Vagina (tissue), 2 donors: ENCODE measurements at places on chromosomes 2 and 18.

DNA sequence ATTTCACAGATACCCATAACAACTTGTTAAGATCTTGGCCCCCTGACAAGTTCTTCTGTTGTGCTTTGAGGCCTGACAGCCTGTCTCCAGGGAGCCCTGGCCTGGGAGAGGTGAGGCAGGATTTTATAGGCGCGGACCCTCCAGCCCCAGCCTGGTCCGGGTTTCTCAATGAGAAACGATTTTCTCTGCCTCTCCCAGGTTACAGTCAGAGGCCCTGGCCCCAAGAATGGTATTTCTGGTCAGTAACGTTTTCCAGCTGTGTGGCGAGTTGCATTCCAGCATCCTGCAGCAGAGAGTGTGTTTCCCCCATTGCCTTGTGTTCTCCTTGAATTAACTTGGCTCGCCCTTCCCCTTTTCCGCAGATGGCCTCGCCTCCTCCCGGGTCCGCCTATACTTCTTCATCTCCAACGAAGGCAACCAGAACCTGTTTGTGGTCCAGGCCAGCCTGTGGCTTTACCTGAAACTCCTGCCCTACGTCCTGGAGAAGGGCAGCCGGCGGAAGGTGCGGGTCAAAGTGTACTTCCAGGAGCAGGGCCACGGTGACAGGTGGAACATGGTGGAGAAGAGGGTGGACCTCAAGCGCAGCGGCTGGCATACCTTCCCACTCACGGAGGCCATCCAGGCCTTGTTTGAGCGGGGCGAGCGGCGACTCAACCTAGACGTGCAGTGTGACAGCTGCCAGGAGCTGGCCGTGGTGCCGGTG is 3.0 kb downstream of the INHBB start:
- no peak for DNase-seq

DNA sequence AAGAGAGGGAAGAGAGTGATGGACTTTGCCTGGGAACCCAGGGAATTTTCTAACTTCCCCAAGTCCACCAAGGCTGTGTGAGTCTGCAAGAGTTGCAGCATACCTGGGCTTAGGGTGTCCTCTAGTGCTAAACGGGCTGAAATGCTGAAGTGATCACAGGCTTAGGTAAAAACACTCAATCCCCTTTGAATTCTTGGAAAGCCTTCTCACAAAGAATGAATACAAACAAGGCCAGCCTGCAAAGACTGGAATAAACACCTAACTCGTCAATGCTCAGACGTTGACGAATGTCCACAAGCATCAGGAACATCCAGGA is 30.0 kb upstream of the BMP10 start:
- no peak for DNase-seq

- no peak for DNase-seq
These were observed 85.7 kb downstream of the CEP192 start for GRCh38 chr18:13076886-13077285.

- DNase-seq: no peak
These were observed 98.8 kb downstream of the INHBB start for GRCh38 chr2:120444691-120445240.

- DNase-seq: no peak
These were observed 203.7 kb upstream of the DLGAP1 start for GRCh38 chr18:4658804-4659203.

DNA sequence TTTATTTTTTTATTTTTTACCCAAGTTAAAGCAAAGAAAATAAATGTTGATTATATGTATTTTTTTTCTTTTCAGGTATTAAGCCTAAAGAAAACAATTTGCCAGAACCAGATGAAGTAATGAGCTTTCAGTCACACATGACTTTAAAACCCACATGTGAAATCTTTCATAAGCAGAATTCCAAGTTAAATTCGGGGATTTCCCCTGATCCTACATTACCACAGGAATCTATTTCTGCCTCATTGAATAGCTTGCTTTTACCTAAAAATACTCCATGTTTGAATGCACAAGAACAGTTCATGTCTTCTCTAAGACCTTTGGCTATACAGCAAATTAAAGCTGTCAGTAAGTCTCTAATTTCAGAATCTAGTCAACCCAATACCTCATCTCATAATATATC is 26.6 kb downstream of the GEN1 start:
- DNase-seq: no peak

- DNase-seq: no peak
These were observed 157.5 kb downstream of the MGAT5 start for GRCh38 chr2:134411279-134411827.

DNA sequence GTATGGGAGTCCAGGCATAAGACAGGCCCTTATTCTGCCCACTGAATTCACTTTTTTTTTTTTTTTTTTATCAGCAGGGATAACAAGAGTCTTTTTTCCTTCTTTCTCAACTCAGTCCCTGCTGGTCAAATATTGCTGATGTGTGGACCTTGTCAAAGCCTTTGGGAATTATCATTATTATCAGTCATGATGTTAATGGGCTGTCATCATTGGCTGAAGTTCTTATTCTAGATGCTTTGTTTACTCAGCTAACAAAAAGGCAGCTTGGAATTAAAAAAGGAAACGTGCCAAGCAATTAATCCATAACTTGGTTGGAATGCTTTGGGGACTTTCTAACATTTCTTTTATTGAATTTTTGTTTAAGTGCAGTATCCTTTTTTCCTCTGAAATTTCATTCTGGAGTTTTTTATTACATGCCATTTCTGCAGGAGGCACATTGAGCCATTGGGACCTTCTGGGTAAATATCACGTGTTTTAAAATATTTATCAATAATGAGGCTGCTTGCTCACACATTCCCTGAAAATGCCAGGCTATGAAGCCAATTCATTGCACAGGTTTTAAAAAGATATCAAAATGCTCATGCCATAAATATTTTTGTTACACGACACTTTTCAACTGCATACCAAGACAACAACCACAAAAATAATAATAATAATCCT is 246.3 kb downstream of the TXNL1 start:
- DNase-seq: no peak

GRCh38 chr18:69916412-69916811 is 31.3 kb downstream of the CD226 start:
- DNase-seq: no peak

DNA sequence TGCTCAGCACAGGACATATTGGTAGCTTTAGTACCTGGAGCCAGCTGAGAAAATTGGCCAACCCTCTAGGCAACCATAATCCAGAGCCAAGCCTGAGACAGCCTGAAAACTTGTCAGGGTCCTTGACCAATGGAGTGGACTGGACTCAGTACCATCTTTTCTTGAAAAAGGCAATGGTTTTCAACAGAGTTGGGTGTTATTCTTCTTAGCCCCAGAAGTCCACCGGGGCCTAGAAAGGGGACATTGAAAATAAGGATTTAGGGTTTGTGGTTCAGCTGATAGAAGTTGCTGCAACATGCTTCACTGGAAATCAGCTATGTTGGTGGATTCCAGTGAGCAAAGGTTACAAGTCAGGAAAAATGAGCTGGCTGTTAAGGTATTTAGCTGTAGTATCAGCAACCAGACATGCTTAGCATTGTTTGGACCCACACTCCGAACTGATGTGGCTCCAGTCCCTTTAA is 22.1 kb upstream of the CNOT11 start:
- no peak for DNase-seq

DNA sequence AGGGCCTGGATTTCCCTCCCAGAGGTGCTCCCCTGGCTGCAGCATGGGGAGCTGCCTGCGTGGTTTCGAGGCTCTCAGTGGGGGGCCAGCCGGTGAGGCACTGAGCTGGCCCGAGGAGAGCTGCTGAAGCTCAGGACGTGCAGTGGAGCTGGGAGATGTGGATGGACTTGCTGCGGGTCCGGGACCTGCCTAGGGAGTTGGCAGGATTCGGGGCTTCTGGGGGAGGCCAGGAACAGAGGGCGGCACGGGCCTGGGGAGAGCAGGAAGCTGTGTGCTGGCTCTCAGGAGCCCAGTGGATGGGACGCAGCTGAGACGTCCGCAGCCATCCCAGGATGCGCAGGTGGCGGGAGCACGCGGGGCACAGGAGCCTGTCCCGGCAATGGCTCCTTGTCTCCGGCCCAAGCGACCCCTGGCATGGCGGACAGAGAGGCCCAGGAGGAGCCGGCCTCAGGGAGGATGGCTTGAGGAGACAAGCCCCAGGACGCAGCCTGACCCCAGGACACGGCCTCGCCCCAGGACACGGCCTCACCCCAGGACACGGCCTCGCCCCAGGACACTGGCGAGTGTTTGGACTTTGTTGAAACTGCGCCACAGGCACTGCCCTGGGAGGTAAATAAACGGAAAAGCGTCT is 116.1 kb downstream of the NFATC1 start:
- DNase-seq: peak; percentile 70

GRCh38 chr2:152483276-152484063 is 148.5 kb downstream of the FMNL2 start:
- DNase-seq: no peak

GRCh38 chr18:45920367-45920766 is 46.8 kb downstream of the EPG5 start:
- no peak for DNase-seq
